RPMI8226 (cell line): ENCODE measurements at places on chromosomes 12 and 14.

DNA sequence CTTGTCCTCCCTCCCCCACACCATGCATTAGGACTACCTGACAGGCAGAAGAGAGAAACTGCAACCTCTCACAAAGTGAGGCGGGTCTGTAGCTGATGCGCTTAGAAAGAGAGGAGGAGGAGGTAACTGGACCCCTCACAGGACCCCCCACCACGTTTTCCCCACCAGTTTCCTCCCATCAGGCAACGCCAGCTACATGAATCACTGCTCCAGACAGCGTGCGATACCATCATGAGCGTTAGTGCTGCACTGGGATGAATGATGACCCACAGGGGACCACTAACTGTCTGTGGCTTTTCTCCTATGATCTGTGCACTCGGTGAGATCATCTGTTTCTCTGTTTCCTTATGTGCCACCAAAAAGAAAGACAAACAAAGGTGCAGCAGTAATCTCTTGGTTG is 77.7 kb downstream of the KCNK10 start:
- no peak for DNase-seq

- DNase-seq = no peak
Measured at GRCh38 chr12:20000229-20000849, 368.0 kb upstream of the PDE3A start.

DNA sequence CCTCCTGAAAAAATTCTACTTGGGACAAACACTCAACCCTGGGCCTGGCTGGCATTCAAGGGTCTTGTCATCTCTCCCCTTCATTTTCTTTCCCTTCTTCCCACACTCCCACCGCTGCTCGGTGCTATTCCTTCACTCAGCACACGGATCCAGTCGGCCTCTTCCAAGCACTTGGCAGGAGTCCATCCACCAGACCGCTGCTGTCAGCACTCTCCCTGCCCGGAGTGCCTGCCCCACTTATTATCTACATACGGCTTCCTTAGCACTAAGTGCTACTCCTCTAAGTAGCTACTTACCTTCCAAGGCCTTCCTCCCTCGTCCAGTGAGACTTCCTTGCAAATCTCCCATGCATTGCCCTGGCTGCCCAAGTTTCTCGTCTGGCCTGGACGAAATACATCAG is 29.8 kb downstream of the CALM1 start:
- peak; percentile 43 for DNase-seq

DNA sequence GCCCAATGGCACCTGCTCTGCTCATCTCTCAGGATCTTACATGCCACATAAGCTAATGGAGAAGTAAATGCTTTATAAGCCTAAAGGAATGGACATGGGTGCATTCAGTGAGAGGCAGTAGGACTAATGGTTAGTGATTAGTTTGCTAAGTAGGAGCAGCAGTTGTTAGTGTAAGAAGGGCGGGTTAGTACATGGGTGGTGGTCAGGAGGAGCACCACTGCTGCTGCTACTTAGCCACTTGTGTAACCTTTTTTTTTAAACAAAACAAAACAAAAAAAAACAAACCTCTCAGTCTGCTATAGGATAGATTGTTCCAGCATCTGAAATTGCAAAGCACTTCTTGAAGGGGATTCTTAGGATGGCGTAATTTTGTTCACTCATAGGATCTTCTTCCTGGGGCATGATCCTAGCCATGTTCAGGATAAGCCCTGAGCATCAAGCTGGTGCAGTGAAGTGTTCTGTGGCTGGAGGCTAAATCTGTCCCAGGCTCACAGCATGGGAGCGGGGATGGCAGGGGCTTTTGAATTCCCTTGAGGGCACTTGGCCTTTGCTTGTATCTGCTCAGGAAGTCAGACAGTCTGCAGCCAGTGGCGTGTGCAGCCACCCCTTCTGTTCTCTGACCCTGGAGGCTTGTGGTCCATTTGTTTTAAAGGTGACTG is 63.6 kb downstream of the CHST11 start:
- DNase-seq = no peak

- DNase-seq = no peak
Measured at GRCh38 chr12:25789541-25789944, 168.9 kb upstream of the RASSF8 start.

- DNase-seq = no peak
Measured at GRCh38 chr14:24253936-24254335, 9.0 kb downstream of the TGM1 start.

DNA sequence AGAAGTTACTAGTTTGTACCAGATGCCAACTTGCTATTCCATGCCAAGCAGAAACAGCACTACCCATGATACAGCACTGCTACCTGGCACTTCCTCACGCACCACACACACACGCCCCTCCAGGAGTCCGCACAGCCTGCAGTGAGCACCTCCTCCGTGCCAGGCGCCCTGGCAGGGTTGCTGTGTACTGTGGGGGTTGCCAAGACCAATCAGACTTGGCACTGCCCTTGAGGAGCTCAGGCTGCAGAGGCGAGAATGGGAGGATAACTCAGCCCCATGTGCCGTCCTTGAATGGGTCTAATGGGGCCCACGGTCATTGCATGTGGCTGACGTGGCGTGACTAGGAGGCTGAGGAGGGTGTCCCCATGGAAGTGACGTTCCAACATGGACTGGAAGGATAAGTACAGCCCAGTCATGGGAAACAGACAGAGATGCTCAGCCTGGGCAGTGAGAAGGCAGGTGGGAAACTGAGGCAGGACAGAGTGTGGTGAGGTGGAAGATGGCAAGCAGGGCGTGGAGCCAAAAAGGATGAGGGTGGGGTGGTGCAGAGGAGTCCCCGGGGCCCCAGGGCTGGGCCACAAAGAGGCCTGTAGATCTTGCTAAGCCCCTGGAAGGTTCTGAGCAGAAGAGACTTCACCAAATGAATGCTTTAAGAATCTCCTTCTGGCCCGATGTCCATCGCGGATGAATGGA is 65.3 kb upstream of the C14orf180 start:
- DNase-seq = no peak

DNA sequence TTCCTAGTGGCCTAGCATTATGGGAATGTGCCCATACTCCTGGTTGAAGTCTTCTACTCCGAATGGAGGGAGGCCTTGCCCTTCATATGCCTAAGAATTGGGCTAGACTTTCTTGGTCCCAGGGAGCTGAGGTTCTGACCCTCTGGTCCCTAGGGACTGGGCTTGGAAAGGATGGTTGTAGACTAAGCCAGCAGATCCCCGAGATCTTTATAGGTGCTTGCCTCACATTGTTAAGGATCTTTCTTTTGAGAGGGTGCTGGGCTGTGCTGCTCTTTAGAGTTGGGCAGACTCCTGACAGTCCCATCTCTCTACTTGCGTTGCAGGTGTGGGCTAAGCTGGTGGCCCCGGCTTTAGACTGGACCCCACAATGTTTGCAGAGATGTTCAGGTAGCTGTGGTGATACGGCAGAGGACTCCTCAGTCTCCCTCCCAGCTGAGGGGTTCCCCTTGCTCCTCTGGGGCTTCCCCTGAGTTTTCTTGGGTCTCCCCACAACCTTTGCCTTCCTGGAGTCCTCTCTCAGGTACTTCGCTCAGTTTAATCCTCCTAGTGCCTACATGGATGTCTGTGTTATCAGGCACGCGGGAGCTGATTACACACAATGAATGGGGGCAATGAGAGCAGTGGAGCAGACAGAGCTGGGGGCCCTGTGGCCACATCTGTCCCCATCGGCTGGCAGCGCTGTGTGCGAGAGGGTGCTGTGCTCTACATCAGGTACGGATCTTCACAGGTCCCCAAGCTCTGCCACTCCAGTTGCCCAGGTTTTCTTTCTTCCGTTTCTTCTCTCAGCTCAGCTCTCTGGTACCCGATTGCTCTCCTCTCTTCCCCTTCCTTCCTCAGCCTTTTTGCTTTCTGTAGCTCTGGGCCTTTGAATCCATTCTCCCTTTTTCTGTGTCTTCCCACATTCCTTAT is 1.3 kb downstream of the MBD6 start:
- no peak for DNase-seq
